ENCODE measurements at places on chromosomes 11 and 22. TPM values are rescaled to one million over a fixed set of nuclear protein-coding genes. Genes with fewer than 3 reads are reported as not detected.

NRGN gene
- 0.51 TPM for polyA plus RNA-seq

CDCA5 gene
- polyA plus RNA-seq: 2.7 TPM

- DNase-seq: no peak
Measured at GRCh38 chr22:46829941-46830715, 67.7 kb downstream of the TBC1D22A start.

GRCh38 chr11:95242845-95243605 lies 12.0 kb upstream of the SESN3 start:
- DNase-seq: no peak

DNA sequence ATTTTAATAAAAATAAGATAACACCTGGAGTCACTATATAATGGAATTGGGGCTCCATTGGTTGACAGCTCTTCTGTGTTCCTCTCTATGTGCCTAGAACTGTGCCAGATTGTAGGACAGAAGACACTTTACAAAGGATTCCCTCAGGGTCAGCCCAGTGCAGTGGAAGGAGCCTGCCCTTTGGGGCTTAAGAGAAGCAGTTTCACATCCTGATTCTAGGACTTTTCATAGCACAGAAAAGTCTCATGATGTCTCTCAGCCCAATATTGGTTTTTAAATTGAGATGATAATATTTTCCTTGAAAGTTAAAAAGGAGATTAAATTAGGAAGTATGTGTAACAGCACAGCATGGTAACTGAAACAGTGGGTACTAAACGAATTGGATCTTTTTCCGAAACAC lies 7.1 kb downstream of the PLAAT4 start:
- no peak for DNase-seq

DNA sequence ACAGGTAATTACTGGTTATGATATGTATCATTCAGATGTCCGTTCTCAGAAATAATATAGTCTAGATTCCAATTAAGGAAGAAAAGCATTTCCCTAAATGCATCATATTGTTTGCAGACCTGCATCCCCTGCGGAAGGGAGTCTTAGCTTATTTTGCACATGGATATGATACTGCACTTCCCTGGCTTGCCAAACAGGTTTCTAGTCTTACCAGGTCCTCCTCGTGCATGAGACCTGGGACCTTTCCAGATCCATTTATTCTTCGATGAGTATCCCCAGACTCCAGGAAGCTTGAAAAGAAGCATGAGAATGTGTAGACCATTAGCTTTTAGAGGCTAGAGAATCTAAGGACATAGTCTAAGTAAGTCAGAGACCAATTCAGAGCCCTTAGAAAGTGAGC lies 30.6 kb downstream of the CYB5R2 start:
- DNase-seq: no peak

- DNase-seq: no peak
Measured at GRCh38 chr22:19098157-19098556, 24.1 kb downstream of the DGCR2 start.

Data from liver (tissue), 10 donors.